ENCODE measurements at places on chromosomes 4 and X. TPM values are rescaled to one million over a fixed set of nuclear protein-coding genes. Genes with fewer than 3 reads are reported as not detected.

Gene CT45A2
- not detected for total RNA-seq

Gene ASB5
- not detected for total RNA-seq

Gene TSPAN7
- total RNA-seq: 0.34 TPM

Gene BEX4
- 7.8 TPM for total RNA-seq

Gene PPP4R3C
- not detected for total RNA-seq

Gene CDX4
- total RNA-seq: not detected
